DMS79 (cell line): ENCODE measurements at places on chromosomes 7 and 10.

DNA sequence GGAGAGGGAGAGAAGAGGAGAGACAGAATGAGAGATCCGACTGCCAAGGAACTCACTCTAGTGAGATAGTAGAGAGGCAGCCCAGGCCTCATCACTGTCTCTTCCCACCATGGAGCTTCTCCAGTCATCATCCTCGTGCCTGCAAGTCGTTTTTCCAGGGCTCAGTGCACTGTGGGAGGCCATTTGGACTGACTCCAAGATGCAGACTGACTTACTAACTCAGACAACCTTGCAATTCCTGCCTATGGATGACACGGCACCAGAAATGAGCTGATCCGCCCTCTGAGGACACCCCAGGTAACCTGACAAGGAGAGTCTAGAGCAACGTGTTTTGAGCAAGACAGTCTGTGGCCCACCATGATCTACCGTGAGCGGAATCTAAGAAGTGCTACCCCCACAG lies 154.9 kb downstream of the GLI3 start:
- no peak for DNase-seq

DNA sequence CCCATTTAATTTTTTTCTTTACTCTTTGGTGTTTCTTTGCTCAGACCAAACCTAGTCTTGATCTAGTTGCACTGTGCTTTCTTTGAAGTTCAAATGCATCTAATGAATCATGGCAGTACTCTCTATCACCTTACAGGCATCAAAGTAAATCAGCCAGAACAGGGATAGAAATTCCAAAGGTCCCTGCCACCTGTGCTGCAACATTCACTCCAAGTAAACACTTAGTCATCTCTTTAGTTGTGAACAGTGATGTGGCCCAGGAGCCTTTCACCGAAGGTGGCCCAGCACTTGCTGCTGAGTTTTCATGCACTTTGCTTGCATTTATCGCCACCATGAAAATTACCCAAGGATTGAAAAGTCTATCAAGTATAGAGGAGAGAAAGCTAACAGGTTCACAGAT lies 314.1 kb upstream of the ETV1 start:
- no peak for DNase-seq

DNA sequence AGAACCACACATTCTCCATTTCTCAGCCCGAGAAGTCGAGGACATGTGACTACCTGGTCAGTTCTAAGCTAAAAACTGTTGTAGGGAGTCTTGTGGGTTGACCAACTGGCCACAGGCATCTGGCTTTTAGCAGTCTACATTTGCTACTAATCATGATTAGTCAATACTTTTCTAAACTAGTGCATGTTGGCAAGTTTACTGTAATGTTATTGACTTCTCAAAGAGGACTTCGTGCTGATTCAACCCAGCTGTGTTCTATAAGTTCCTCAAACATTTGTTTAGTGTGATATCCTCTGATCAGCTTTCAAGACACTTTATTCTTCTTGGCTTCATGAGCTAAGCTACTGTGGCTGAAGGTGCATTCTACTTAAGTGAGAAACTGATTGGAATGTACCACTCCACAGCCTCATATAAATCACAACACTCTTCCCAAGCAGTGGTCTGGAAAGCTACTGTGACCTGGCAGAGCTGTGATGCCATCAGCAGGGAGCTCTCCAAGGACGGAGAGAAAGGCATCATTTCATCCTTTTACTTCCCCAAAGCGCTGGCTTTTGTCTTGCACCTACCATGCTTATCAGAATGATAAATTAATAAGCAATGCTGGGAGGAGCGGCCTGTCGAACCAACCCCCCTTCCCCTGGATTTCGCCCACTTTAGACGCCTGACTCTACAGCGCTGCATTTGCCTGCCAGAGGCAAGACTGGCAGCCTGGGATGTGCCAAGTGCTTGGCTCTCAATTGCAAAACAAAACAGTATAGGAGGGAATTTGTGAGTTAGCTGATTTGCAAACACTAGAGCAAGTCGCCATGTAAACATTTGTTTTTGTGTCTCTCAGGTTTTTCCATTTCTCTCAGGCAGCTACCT lies 206.7 kb upstream of the PLXNA4 start:
- DNase-seq, result no peak

- no peak for DNase-seq
Observed at GRCh38 chr7:138008019-138008587, 6.2 kb upstream of the CREB3L2 start.

- no peak for DNase-seq
Observed at GRCh38 chr7:2681929-2682799, 5.8 kb upstream of the AMZ1 start.

- DNase-seq, result no peak
Observed at GRCh38 chr7:138433583-138434443, 26.2 kb upstream of the TRIM24 start.
